ENCODE measurements at places on chromosomes 4 and X.

DNA sequence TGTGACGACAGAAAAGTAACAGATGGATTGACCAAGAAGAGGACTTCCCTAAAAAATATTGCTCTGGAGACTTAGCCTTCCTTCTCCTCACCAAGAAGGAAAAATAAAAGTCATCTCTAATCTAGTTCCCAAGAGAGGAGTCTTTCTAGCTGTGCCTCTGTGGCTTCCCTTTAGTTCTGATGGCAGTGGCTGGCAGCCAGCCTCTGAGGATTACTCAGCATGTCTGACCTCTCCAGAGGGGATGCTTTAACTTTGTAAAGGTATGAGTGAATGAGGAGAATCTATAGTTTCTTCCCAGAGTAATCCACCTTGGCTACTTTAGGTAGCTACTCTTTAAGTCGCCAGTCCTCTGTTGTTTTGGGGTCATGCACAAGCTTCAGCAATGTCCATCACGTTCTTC, 163.9 kb upstream of the KIT start:
- no peak for DNase-seq

DNA sequence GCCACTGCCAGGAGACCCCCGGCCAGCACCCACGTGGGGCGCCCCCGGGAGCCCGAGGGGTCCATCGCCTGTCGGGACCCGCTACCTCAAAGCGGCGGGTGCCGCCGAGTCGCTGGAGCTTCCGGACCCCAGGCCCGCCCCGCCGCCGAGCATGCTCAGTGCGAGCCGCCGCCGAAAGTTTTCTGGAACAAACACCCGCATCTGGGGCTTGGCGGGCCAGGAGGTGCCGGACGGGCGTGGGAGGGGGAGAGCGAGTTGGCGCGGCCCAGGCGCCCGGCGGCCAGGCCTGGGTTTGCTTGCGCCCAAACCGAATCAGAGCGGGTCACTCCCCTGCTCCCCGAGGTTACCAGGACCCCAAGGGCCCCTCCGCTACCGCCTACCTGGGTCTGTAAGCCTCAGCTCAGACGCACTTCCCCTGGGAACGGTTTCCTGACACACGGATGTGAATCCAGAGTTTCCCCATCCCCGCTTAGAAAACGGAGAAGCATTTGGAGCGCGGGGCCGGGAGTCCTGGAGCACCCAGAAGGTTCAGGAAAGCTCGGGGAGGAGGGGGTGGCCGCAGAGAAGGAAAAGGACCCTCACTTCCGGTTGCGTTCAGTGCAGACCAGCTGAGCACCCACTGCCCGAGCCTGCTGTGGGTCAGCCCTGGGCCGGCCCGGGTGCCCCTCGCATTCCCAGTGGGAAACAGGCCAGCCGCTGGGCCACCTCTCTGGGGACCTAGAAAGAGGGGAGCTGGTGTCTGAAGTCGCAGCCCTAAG, at the start of gene EVC2:
Gene EVC2, minus strand, starts transcription at position 111 of the 758 bp plus-strand sequence. Its CDS starts 46 bp downstream, at position 65.
- no peak for DNase-seq

DNA sequence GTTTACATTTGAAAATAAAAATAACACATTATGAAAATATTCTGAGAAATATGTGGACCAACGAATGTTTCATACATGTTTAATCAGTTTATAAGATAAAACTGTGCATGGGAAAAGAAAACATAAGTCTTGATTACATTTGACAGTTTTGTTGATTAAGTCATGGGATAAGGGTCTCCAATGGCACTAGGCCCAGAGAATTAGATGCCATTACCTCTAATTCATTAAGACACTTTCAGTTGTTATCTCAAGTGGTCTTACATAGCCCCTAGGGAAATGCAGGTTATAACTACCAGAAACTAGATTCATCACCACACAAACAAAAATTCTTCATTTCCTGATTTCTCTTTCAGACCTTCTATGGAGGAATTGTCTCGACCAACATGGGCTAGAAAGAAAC, 300.8 kb downstream of the PCDH7 start:
- DNase-seq, result no peak

DNA sequence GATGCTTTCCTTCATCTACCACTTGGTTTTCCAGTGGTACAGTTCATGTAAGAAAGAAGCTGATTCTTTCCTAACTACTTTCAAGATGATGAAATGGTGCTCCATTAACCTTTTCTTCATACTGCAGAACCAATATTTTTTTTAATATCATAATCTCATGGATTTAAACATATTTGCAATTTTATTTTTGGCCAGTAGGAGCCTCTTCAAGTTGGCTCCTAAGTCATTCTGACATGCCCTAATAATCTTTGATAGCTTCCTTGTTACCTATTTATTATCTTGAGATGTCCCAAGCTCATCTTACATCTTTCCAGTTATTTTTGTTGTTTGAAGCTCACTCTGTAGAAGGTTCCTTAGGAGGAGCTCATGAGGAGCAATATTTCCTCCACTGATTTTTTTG, 170.2 kb downstream of the APBB2 start:
- DNase-seq, result no peak

- no peak for DNase-seq
Observed at GRCh38 chr4:183532821-183533220, 28.0 kb downstream of the ING2 start.

DNA sequence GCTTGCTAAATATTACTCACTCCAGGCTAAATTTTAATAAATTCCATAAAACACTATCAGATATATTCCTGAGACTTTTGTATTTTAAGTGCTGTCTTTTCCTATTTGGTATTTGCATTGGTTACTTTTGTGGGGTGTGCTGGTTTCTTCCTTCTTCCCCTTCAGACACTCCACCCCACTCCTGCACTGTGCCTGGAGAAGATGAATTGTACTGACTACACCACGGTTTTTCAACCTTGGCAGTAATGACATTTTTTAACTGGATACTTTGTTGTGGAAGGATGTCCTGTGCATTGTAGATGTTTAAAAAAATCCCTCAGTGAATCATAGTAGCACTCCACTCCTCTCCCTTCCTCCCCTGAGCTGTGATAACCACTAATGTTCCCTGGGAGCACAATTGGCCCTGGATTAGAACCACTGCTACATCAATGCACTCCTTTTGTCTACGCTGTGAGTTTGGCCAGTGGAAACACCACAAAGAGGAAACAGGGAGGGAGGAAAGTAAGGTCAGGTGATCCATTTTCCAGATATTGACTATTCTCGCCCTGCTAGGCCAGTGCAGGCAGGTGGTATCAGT, 36.3 kb downstream of the SNCA start:
- DNase-seq, result no peak

- no peak for DNase-seq
Observed at GRCh38 chr4:105050896-105051295, 95.8 kb upstream of the TET2 start.

DNA sequence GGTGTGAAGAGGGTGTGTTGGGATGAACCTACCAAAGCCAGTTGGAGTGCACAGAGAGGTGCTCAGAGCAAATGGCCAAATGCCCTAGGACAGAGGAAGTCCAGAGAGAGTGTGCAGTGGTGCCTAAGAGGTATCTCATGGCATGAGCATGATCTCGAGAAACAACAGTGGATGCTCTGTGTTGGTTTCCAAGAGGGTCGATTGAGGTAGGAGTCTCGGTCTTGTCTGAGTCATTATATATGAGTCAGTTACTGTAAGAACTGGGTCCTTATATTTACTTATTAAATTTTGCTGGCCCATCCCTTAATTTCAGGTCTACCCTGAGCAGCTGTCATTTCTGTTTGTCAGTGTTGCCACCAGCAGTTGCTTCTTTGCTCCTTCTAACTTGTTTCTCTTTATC, 86.6 kb upstream of the TMEM150C start:
- no peak for DNase-seq

DNA sequence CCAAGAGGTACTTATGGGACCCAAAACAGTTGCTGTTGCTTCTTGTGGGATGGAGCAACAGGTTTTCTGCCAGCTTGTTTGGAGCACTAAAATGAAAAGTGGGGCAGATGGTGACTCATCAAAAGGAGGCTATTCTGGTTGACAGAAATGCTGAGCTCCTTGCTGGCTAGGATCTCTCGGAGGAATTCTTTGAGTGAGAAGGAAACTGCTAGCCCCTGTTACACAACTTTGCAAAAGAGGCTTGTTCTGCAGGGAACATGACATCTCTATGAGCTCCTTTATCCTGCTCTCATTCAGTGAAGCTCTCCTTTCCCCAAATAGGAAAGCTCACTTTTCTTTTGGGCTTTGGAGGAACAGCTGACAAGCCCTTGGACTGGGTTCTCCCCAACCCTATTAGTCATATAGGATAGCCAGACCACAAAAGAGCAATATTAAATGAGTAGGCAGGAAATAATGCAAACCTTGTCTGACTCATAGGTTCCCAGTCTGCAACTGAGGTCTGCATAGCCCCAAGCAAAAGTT, 108.3 kb downstream of the CDS1 start:
- no peak for DNase-seq

DNA sequence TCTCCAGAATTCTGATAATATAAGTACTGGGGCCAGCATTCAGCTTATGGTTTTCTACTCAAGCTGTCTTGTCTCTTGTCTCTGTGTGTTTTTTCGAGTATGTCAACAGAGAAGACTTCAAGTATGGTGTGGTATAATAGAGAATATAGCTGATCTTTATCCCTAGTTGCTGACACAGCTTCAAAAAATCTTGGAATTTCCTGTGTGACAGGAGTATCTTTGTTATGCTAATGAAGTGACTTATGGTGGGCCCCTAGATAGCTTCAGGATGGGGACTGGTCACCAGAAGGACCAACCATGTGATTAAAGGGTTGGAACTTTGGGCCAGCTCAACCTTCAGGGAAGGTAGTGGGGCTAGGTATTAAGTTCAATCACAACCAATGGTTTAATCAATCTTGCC, 2.9 kb downstream of the GPRASP3 start:
- DNase-seq, result no peak

- DNase-seq, result no peak
Observed at GRCh38 chr4:121564840-121565375, 131.9 kb downstream of the ANXA5 start.

DNA sequence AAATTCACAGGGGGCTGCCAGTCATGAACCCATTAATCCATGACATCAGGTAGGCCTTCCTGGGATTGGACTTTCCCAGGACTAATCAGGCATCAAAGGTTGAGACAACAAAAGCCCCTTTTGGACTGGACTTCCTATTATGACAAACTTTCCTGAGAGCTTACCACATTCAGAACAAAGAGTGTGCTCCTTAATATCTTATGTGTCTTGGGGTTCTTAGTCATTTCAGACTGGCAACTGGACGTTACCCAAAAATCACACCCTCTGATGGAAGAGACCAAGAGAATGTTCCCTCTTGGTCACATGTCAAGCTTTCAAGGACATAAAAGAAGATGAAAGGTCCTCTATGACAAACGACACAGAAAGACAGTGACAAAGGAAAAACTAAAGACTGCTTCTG, 31.6 kb upstream of the PPP1R2C start:
- no peak for DNase-seq

GRCh38 chr4:47694322-47694721, 143.5 kb downstream of the CORIN start:
- no peak for DNase-seq

DNA sequence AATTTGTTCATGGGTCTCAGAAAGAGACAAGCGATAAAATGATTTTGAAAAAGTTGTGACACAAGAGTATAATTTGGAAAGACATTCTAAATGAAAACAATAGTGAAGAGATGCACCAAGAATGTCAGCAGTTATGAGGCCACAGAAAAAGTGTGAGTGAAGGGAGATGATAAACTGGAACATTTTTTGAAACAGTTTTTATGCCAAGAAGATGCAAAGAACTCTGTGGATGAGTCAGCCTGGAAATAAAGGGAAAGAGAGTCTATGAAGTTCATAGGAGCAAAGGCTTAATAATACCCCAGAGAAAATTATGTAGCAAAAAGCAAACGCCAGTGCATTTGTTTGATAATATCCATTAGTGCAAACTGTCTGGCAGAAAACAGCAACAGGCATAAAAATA, 188.4 kb upstream of the TBC1D9 start:
- no peak for DNase-seq

DNA sequence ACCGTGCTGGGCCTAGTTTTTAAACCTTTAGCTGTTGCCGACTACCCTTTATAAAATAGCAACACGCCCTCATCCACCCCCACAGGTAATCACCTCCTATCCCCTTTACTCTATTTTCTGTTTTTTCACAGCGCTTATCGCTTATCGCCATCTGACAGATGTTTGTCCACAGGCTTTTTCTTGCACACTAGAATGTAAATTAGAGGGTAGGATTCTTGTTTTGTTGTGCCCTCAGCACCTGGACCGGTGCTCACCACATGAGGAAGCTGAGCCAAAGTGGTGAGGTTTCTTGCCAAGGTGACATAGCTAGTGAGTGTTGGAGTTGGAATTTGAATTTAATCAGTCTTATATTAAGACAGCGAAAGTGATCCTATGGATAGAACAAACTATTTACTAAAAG, 2.9 kb upstream of the RBBP7 start:
- DNase-seq, result no peak

DNA sequence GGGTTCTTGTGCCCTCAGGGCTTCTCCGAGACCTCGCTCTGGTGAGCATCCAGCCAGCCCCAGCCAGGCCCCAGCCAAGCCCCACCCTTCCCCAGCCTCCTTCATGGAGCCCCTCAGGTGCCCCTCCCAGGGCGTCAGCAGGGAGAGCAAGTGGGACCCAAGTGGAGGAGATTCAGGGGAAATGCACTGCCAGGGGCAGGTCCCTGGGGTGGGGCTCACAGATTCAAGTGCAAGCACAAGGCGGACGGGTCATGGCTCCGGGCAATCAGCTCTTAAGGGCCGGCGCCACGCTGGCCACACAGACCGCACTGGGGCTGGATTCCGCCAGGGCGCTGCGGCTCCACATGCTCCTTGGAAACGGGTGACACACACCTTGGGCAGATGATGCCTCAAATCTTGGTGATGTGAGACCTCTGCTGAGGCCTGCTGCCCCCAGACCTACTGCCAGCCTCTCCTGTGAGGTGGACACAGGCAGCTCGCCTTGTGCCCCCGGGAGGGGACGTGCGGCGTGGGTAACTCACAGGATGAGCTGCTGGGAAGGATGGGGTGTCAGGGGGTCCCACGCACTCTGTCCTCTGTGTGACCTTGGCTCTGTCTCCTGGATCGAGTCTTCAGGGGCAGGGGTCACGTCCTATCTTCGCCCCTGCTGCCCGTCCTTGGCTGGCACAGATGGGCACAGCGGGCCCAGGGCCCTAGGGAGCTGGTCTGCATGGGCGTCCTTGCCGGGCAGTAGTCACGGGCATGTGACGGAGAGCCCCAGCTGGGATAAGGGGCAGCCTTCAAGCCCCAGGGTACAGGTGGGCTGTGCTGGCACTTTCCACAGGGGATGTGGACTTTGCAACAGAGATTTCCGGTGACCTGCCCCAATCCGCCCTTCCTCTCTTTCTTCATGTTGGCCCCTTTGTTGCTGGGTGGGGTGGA, 17.1 kb downstream of the NAT8L start:
- no peak for DNase-seq

DNA sequence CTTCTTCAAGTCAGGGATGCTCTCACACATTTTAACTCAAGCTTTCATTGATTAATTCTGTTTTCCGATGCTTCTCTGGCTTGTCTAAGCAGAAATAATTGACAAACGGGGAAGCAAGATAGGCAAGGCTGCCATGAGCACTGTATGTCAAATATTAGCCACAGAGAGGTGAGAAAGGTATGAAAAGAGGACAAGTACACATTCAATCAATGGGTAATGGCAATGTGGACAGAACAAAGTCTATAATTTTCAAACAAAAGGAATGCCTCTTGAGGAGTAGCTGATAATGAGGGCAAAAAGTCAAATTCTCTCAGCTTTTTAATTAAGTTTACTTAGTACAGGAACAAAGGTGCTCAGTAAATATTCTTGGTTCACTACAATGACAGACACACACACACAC, 19.6 kb downstream of the COX7B2 start:
- DNase-seq, result no peak

- DNase-seq, result no peak
Observed at GRCh38 chr4:142386449-142386848, 459.7 kb downstream of the INPP4B start.

GRCh38 chrX:536616-537015, 94.0 kb upstream of the SHOX start:
- no peak for DNase-seq

Data from activated naive CD4-positive, alpha-beta T cell treated with anti-CD3 and anti-CD28 coated beads, Interleukin-2, amount 50 U/mL, for 16 hours (primary cell).